ENCODE measurements at places on chromosomes 4 and X. TPM values are rescaled to one million over a fixed set of nuclear protein-coding genes. Genes with fewer than 3 reads are reported as not detected.

NAA11 gene
- total RNA-seq, result not detected

BLOC1S4 gene
- total RNA-seq, result 15.6 TPM

BEX1 gene
- 0.63 TPM for total RNA-seq

NEUROG2 gene
- total RNA-seq, result not detected

UGT8 gene
- not detected for total RNA-seq

CT45A2 gene
- total RNA-seq, result not detected

NXF2 gene
- not detected for total RNA-seq
